Stimulated activated effector memory CD8-positive, alpha-beta T cell treated with anti-CD3 and anti-CD28 coated beads, Interleukin-12 subunit alpha, Interleukin-12 subunit beta, amount 100 ng/mL, for 72 hours (primary cell): ENCODE measurements at places on chromosomes 4 and X.

GRCh38 chrX:112367065-112367464, 284.5 kb upstream of the TRPC5 start:
- no peak for DNase-seq

GRCh38 chrX:76148753-76149152, 24.1 kb upstream of the PBDC1 start:
- DNase-seq: peak; percentile 2

- DNase-seq: no peak
These were observed 368.0 kb downstream of the GBA3 start for GRCh38 chr4:23060776-23061175.

DNA sequence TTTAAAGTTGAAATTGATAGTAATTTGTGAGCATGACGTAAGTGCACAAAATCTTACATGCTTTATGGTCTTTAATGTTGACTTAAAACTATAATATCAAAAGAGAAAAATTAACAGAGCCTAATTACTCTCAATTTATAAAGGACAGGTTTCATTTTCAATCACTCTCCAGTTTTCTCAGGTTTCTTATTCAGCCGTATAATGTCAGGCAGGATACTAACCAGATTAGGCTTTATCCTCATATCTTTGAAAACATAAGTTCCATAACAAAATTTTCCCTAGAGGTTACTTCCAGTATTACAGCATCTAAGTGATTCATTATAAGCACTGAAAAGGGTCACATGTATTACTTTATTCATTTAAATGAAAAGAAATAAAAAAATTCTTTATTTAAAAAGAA, 492.1 kb downstream of the PACRGL start:
- DNase-seq: no peak

DNA sequence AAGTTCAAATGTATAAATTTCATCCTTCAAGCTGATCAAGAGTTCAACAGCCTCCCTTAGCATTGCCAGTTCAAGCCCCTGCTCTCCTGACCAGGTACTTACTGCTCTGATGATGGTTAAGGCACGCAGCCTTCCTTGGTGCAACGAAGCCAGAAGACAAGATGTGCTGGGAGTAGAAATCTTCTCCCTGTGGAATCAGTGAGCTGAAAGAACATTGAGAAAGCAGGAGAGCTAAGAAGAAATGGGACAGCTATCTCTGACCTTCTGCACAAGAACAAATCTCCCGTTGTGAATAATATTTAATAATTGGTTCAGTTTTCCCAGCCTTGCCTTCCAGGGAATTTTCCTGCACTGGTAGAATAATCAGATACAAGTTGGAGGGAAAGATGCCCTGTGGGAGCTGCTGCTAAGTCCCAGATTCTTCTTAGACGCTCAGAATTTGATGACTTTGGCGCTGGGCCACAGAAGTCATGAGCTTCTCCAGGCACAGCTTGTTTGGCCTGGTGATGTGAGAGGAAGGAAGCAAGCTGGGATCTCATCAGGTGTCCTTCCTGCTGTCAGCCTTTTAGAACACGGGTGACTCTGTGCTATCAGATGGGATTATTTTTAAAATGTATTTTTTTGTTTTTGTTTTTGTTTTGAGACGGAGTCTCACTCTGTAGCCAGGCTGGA, 77.8 kb downstream of the CD38 start:
- DNase-seq: peak; percentile 29

GRCh38 chrX:65997978-65998717, 41.7 kb downstream of the VSIG4 start:
- no peak for DNase-seq

DNA sequence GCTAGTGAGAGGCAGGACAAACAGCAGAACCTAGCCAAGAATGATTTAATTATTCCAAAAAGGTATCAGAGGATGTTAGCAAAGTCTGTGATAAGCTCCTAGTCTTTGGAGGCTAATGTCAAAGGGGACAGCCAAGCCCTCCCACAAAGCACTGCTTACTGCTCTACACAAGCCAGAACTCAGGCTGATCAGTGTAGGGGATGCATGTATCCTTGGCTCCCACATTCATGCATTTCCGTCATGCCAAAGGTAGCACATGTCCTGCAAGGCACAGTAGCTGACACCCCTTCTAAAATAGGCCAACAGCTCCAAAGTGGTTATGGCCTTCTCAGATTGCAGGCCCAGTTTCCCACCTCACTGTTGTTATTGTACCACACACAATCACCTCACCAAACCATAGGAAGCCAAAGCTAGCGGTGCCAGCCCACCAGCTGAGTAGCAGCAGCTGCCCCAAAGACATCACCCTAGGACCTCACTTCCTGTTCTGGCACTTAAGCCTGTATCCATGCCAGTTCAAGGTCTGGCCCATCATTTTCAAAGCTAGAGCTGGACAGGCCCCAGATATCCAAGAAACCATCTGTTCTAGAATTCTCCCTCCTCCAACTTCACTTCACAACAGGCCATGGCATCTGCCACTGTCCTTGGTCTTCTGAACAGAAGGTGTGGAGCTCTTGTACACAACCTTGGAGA, 40.9 kb downstream of the TSPAN5 start:
- DNase-seq: no peak

GRCh38 chr4:137768881-137769280, 236.6 kb upstream of the PCDH18 start:
- no peak for DNase-seq

DNA sequence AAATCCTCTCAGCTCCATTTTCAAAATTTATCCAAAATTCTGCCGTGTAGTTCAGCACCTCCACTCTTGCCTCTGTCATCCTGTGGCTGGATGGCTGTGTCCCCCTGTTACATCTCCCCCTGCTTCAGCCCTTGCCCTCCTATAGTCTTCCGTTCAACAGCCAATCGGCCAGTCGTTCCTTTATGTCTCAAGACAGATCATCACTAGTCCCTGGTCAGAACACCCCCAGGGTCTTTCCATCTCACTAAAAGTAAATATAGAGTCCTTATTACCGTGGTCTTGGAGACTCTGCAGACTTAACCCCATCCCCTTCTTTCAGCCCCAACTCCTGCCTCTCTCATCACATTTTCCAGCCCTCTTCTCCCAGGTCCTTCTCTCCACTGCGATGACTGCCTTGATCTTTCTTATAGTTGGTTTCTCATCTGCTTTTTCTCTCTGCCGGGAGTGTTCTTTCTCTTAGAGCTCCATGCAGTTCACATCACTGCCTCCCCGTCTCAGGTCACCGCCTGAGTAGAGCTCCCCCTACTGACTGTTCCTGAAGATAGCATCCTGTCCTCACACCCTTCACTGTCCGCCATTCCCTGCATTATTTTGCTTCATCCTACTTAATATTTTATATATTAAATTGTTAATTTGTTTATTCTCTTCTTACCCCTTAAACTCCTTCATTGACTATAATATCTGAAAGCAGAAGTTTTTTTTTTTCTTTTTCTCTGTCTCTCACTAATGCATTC, 736.9 kb upstream of the MAGEB2 start:
- no peak for DNase-seq

- DNase-seq: no peak
These were observed 283.8 kb downstream of the TRIML1 start for GRCh38 chr4:188423039-188423438.

GRCh38 chr4:139018971-139019758, 3.6 kb downstream of the NOCT start:
- no peak for DNase-seq

DNA sequence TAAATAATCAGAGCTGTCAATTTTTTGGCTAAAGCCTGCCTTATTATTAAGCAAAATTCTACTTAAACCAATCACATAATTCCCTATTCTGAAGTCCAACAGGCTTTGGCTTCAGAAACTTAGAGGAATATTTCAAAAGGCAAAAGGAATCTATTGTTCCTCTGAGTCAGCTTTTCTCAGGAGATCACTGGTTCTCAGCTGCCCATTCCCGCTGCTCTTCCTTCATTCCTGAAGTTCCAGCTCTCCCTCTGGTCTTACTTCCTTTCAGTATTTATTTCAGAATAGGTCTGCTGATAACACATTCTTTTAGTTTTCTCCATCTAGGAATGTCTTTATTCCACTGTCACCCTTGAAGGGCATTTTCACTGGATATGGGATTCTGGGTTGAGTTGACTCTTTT, 133.7 kb downstream of the SOWAHB start:
- no peak for DNase-seq

- DNase-seq: no peak
These were observed 159.9 kb upstream of the SLIT2 start for GRCh38 chr4:20091781-20092180.

- DNase-seq: no peak
These were observed 41.8 kb upstream of the WDR1 start for GRCh38 chr4:10158333-10158942.

DNA sequence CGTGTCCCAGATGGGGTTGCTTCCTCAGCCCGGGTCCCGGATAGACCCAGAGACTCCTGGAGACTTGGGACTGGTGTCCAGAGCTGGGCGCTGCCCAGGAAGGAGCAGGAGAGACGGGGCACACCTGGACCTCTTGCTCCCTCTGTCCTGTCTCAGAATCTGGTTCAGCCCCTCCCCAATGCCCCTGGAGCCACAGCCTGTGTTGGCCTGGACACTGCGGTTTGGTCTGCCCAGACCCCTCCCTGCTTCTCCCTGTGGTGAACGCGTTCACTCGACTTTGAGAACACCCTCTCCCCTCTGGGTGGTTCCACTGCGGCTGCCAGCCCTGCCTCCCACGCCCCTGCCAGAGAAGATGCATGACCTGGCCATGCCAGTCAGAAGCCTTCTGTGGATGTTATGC, 111.1 kb downstream of the HMX1 start:
- no peak for DNase-seq

GRCh38 chr4:71211748-71212147, 127.1 kb upstream of the SLC4A4 start:
- no peak for DNase-seq

DNA sequence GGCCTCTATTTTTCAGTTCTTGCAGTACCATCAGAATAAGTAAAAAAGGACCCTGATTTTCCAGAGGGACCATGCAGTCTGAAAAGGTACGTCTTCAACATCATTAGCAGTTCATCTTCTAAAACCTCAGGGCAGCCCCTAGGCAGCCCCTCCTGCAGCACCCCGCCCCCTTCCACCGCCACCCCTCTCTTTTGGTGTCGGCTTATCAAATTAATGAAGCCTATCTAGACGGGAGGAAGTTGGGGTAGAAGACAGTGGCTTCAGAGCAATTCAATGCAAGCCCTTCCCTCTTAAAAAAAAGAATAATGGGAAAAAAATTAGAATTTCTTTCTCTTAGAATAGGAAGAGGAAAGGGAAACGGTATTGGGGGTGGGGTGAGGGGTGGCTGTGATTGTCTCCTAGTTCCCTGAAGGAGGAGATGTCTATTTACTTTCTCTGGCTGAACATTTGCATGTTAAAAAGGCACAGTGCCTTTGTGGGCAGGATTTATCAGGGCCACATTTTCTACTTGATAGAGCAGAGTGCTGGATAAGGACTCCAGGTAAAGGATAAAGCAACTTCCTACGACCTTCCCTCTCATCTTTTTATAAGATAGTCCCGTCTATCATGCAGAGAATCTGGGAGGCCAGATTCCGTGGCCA, 159.4 kb downstream of the MGST2 start:
- no peak for DNase-seq

DNA sequence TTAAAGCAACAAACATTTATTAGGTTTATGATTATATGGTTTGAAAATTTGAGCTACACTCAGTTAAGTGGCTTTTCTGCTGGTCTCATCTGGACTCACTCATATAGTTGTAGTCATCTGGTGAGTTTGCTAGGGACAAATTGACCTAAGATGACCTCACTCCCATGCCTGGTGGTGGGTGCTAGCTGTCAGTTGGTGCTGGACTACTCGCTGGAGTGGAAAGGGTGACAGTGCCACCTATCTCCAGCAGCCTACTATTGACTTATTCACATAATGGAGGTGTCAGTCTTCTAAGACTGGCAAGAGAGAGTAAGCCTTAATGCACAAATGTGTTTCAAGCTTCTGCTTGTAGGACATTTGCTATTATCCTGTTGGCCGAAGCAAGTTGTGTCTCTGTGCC, 88.2 kb downstream of the TASL start:
- DNase-seq: no peak

DNA sequence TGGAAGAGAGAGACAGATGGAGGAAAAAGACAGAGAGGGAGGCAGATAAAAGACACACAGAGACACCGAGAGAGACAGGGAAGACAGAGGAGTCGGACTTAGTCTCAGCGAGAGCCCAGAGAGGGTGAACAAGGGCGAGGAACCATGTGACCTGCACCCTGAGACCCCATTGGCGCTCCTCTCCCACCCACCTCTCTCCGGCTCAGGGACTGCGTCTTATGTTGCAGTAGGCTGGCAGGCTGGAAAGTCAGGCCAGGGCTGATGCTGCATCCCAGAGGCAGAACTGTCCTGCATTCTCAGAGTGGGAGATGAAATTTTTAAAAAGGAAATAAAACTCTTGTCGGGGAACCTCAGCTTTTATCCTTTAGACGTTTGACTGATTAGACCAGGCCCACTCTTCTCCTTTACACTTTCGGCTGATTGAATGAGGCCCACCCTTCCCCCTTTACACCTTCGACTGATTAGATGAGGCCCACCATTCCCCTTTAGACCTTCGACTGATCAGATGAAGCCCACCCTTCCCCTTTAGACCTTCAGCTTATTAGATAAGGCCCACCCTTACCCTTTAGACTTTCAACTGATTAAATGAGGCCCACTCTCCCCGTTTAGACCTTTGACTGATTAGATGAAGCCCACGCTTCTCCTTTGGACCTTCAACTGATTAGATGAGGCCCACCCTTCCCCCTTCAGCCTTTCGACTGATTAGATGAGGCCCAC, 29.5 kb upstream of the IL3RA start:
- no peak for DNase-seq

DNA sequence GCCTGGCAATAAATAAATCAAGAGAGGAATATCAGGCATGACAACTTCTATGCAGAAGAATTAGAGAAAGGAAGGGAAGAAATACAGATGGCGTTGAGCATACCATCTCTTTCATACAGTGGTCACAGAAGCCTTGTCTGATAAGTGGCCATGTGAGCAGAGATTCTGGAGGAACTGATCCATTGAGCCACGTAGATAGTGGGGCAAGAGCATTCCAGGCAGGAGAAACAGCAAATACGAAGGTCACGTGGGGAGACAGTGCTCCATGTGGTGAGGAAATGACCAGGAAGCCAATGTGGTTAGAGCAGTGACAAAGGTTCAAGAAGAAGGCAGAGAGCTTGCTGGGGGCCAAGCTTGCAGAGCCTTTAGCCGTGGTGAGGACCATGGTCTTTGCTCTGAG, 226.7 kb upstream of the NOCT start:
- DNase-seq: no peak

- DNase-seq: peak; percentile 69
These were observed 377 bp downstream of the TIMM17B start for GRCh38 chrX:48897157-48897624.

GRCh38 chr4:37685161-37685822, 884 bp downstream of the RELL1 start:
- DNase-seq: no peak

- DNase-seq: no peak
These were observed 67.2 kb upstream of the HOPX start for GRCh38 chr4:56748271-56748670.
